GM10248 (cell line): ENCODE measurements at places on chromosomes 3 and 15.

GRCh38 chr15:63301088-63301487, 23.7 kb downstream of the APH1B start:
- no peak for DNase-seq

GRCh38 chr3:156543043-156543555, 11.8 kb downstream of the SSR3 start:
- no peak for DNase-seq

DNA sequence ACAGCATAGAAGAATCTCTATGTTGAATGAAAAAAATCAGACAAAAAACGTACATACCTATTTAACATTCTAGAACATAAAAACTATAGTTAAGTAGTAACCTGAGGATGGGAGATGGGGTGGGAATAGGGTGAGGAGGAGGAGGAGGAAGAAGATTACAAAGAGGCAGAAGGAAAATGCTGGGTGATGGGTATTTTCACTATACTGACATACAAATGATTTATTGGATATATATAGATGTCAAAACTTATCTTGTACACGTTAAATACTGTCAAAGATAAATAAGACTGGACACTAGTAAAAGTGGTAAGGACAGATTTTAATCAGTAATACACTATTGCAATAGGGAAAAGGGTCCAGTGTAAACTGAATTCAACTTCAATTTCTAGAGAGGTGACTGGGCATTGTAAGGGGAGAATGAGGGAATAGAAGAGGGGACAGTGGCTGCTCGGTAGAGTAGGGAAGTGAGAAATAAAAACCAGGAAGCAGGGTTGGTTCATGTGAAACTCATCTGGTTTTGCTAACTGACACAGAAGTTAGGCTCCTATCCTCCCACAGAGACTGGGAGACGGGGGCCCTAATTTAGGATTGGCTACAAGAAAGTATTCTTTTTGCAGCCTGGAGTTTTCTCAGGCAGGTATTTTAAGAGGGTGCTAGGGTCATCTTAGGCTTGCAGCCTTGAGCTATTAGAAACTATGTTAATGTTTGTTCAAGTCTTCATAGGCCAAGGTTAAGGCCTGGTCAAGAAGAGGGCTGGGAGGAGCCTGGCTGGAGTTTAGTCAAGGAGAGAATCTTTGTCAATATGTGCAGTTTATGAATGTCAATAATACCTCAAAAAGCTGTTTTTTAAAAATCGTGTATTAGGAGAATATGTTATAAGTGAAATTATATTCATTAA, 15.0 kb upstream of the C15orf61 start:
- peak; percentile 16 for DNase-seq

DNA sequence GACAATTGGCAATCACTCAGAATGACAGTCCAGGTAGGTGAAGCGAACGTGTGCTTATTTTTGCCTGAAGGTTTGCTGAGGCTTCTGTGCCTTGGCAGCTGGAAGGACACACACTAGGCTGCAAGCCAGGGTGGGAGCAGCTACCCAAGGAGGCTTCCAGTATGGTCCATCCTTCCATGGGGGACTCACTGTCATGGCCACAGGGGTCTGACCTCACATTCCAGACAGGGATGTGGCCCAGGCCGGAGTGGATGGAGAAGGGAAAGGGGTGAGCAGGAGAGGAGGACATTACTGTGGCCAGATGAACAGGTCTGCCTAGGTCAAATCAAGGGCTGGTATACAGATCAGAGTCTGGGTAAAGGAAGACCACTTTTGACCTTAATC, 247.7 kb downstream of the ADAMTS17 start:
- no peak for DNase-seq

DNA sequence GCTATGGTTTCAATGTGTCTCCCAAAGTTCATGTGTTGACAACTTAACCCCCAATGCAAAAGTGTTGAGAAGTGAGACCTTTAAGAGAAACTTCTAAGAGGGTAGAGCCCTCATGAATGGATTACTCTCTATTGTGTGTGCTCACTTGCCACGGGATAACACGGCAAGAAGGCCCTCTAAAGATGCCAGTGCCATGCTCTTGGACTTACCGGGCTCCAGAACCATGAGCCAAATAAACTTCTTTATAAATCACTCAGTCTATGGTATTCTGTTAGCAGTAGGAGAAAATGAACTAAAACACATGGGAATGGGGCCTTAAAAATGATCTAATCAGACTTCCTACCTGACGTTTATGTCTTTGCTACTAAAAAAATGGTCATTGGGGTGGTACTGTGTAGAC, 2.6 kb upstream of the TCF12 start:
- no peak for DNase-seq

DNA sequence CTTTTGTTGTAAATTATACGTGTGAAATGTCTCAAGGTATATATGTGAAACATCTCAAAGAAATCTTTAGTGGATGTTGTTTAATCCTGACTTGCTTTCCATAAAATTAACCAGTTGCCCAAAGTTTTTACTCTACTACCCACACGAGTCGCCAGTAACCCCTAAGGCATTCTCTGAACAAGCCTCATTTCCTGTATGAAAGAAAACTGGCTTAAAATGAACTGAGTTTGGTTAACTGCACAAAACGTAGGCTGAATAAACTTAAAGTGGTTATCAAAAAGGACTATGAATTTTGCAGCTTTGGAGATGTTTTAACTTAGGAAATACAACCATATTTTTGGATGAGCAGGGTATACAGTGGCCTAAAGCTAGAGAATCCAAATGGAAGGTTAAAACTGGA, 2.7 kb upstream of the APPL1 start:
- no peak for DNase-seq

GRCh38 chr3:36201546-36201945, 178.8 kb upstream of the STAC start:
- no peak for DNase-seq

DNA sequence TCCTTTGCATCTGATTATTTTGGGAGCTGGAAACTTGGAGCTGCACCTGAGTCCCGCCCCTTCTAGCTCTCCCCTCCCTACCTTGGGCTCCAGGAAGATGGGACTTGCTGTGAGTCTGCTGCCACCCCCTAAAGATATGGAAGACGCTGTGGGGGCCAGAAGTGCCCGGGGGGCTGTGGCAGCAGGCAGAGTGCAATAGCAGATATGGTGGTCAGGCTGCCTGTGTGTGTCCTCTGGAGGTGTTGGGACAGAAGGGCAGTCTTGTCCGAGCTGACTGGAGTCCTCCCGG, 485 bp downstream of the PAK6 start:
- no peak for DNase-seq

GRCh38 chr3:142064454-142064853, 84.9 kb downstream of the TFDP2 start:
- no peak for DNase-seq

DNA sequence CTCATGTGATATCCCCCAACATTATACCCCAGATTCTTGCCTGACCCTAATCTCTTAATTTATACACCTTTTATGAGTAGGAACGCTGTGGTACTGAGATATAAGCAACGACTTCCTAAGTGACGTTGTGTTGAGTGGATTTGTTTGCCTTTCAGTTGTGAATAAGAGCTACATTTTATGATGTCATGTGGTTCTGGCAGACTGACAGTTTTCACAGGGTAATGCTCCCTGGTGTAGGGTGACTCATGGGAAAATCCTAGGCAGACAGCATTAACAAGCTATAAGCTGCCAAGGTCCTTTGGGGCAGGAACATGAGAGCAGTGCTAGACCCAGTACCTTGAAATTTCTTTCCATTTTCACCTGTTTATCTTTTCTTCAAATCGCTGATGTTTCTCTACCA, 11.2 kb downstream of the C3orf52 start:
- no peak for DNase-seq

DNA sequence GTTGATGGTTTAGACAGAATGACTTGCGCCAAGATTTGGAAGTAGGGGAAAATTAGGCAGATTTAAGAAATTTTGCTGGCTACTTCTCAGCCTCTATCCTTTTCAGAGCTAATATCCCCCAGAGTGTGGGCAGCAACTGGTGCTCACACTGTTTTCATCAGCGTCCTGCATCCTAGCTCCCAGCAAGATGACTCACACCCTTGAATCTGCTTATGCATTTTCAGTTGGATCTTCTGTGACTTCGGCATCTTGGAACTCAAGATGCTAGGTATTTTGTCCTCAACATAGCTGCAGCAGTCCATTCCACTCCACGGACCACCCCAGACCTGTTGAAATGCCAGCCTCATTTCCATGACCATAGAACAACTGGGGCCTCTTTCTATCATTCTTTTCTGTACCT, 336.1 kb upstream of the NR2F2 start:
- DNase-seq, result no peak

DNA sequence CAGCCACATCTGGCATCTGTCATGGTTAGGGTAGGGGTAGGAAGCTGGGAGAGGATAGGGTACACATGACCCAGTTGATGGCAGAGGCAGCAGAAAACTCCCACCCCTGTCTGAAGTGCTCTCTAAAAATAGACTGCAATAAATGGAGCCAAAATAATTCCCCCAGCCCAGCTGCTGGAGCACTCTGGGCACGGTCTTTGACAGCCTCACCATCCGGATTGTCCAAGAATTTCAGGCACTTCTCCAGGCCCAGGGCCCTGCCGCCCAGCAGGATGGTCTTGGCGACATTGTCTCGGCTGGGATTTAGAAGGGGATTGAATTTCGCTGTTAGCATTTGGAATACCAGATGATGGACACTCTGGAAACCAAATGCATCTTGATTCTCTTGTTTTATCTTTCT, 103.7 kb downstream of the IQSEC1 start:
- no peak for DNase-seq

- DNase-seq, result no peak
These were observed 149.1 kb upstream of the LRRFIP2 start for GRCh38 chr3:37323494-37323893.

GRCh38 chr3:123740391-123740822, 143.7 kb downstream of the MYLK start:
- no peak for DNase-seq

DNA sequence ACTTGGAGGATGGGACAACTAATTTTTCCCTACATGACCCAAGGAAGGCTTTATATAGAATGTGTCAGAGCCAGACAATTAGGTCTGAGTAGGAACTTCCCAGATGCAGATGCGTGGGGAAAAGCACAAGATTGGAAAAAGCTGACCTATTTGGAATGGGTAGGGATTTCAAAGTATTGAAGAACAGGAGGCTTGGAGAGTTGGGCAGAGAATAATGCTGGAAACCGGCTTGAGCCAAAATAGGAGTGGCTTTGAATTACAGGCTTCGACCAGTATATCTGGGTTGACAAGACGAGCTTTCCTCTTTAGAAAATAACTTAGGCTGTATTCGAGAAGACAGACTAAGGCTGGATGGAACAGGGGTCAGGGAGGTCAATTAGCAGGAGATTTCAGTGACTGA, 181.1 kb downstream of the GBE1 start:
- no peak for DNase-seq

GRCh38 chr3:156460206-156460611, 94.7 kb downstream of the SSR3 start:
- no peak for DNase-seq

GRCh38 chr3:61443886-61444285, 117.5 kb upstream of the PTPRG start:
- DNase-seq, result no peak

- DNase-seq, result no peak
These were observed 50.2 kb downstream of the CRYBG3 start for GRCh38 chr3:97871801-97872524.

DNA sequence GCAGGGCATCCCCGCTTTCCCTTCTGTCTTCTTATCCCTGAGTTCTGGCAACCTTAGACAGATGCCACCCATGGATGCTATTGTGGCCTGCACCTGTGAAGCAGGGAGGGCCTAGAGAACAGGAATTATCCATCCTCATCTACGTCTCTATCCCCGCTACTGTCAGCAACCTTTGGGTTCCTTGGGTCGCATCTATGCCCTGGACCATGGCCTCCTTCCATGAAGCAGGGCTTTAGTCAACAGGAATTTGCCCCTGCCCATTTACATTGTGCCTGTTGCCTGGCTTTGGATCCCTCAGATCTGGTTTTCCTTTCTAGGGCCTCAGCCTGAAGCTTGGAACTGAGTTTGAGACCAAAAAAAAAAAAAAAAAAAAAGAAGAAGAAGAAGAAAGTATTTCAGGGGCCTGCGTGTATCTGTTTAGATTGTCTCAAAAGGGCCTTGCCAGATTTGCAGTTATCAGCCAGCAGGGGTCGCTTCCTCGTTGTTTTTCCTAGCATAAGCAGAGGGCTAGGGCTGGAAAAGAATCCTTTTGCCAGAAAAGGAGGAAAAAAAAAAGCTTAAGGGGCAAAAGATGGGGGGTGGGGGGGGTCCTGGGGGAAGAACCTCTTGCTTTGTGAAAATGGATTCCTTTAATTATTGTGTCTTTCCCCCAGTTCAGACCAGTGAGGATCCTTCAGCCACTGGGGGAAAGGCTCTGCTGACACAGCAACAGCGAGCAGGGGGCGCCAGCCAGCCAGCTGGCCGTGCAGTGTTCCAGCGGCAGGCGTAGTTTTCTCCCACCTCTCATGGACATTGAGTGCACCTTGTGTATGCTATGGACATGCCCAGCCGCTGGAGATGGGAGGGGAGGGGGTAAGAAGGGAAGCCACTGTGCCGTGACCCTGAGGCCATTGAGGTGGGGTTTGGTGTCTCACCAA, 65.7 kb upstream of the ALDH1L1 start:
- peak; percentile 25 for DNase-seq

- peak; percentile 4 for DNase-seq
These were observed 33.3 kb upstream of the HACD2 start for GRCh38 chr3:123618076-123618708.
